ENCODE measurements at places on chromosomes 2 and 18. TPM values are rescaled to one million over a fixed set of nuclear protein-coding genes. Genes with fewer than 3 reads are reported as not detected.

Gene PNO1
- 16.1 TPM for total RNA-seq

Gene CRYGA
- total RNA-seq: not detected

Gene DIPK1C
- not detected for total RNA-seq

Gene KATNAL2
- 1.0 TPM for total RNA-seq

Gene RBKS
- total RNA-seq: 0.86 TPM

Gene SEMA4F
- 4.4 TPM for total RNA-seq

Gene RPRM
- not detected for total RNA-seq

Gene MOCOS
- total RNA-seq: 0.30 TPM

Gene DES
- not detected for total RNA-seq

Gene BOLL
- total RNA-seq: not detected

Gene ARHGAP28
- total RNA-seq: not detected

Gene HOXD13
- total RNA-seq: not detected

Gene NMUR1
- 8.1 TPM for total RNA-seq

Gene CENPA
- 37.9 TPM for total RNA-seq

Gene ARHGEF33
- not detected for total RNA-seq

Gene CHRND
- not detected for total RNA-seq

Gene SLC40A1
- 6.0 TPM for total RNA-seq

Gene TMEM198
- 0.77 TPM for total RNA-seq

Gene CDH19
- not detected for total RNA-seq

Gene CLEC4F
- total RNA-seq: not detected

Gene GMPPA
- total RNA-seq: 52.1 TPM
